ENCODE measurements at places on chromosomes 7 and 10.
A peak's percentile ranks its signal among the peaks of the same experiment; 100 is the strongest.

- H3K4me3 ChIP-seq, result no peak overlapping the region
- H3K4me1 ChIP-seq, result peaks cover 3% of the 10 kb centered on the region
- no peaks in the 10 kb centered on the region for H3K27me3 ChIP-seq
- no peaks in the 10 kb centered on the region for H3K36me3 ChIP-seq
- DNase-seq, result no peak
Measured at GRCh38 chr7:3892686-3893085, 591.6 kb downstream of the SDK1 start.

GRCh38 chr7:158861936-158862704, 5.8 kb downstream of the DYNC2I1 start:
- H3K27me3 ChIP-seq, result no peaks in the 10 kb centered on the region
- H3K4me3 ChIP-seq, result peak overlapping the region; percentile 41
- peaks cover 69% of the 10 kb centered on the region for H3K4me1 ChIP-seq
- no peak for DNase-seq

DNA sequence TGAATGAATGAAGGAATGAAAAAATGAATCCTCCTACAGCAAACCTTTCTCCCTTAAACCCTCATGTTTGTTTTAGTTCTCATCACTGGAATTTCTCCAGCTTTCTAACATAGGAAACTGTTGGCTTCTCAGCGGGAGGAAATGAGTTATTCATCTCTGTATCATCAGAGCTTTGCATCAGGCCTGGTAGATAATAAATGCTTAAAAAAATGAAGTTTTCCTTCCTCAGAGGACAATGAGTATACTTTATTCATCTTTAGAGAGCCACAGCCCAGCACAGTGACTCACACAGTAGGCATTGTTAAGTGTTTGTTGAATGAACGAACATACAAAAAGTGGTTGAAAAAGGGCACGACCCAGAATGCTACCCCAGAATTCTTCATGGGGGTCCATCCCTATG, 62.6 kb downstream of the COL13A1 start:
- no peak overlapping the region for H3K27ac ChIP-seq
- DNase-seq, result no peak

DNA sequence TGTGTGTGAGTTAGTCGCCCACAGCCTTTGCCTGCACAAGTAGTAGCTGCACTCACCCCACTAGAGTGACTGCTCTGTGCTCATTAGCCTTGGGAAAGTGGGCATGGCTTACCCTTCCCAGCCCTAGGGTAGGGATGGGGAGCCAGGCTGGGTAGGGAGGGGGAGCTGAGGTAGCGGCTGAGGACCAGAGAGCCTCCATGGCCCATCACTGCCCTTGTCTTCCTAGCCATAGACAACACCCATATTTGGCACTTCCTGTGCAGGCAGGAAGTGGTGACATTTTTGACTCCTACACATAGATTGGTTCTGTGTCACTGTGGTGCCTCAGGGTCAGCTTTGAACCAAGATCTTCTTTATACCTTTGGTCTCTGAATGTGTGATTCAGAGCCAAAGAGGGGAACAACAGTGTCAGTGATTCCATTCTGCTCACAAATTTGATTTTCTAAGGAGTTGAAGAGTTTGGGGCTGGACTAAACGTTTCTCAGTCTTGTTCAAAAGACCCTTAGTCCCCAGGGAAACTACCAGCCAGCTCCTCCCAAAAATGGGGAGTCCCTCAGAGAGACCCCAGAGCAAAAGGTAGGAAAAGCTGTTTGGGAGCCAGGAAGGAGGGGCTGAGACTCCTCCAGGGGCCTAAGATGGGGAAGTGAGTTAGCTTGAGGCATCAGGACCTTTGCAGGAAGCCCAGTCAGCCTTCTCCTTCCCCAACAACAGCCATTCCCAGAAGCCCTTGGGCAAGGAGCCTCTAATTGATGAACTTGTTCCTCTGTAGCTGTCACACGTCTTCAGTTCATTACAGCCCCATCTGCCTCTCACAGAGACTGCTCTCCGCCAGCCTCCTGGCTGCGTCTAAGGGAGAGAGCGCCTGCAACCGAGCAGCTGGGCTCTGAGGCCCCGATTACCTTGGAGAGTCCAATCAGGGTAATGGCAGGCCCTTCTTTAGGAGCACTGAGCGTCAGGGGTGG, 135.0 kb downstream of the CDH23 start:
- H3K27me3 ChIP-seq, result no peaks in the 10 kb centered on the region
- H3K4me1 ChIP-seq, result peaks cover 27% of the 10 kb centered on the region
- no peak overlapping the region for H3K27ac ChIP-seq
- no peak for DNase-seq
- H3K36me3 ChIP-seq, result no peaks in the 10 kb centered on the region

- H3K36me3 ChIP-seq, result peaks cover 31% of the 10 kb centered on the region
- H3K27ac ChIP-seq, result peak overlapping the region; percentile 32
- peaks cover 42% of the 10 kb centered on the region for H3K4me1 ChIP-seq
Measured at GRCh38 chr7:71208881-71209280, 76.9 kb downstream of the GALNT17 start.

GRCh38 chr7:111112439-111112838, 21.5 kb downstream of the LRRN3 start:
- H3K4me3 ChIP-seq, result no peak overlapping the region
- no peaks in the 10 kb centered on the region for H3K27me3 ChIP-seq
- H3K4me1 ChIP-seq, result no peaks in the 10 kb centered on the region
- DNase-seq, result no peak

- H3K27ac ChIP-seq, result no peak overlapping the region
- DNase-seq, result no peak
- no peaks in the 10 kb centered on the region for H3K4me1 ChIP-seq
- no peaks in the 10 kb centered on the region for H3K36me3 ChIP-seq
- H3K27me3 ChIP-seq, result peaks cover 33% of the 10 kb centered on the region
- H3K4me3 ChIP-seq, result no peak overlapping the region
Measured at GRCh38 chr7:1288390-1288995, 55.8 kb downstream of the UNCX start.

DNA sequence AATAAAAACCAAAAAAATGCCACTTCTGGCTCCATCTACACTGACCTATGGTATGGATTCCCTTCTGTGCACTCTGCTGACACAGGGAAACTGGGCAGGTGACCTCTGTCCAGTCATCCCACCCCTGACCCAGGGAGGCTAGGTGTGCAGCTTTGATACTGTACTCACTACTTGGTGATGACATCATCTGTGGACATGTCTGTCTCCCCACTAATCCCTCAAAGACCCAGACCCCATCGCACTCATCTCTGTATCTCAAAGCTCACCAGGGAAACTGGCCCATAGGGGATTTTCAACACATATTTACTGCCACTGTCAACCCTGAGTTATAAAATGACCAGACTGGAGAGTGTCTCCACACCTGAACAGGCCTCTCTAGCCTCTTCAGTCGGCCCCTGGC, 10.6 kb downstream of the SGMS1 start:
- peaks cover 61% of the 10 kb centered on the region for H3K4me1 ChIP-seq
- peak overlapping the region; percentile 44 for H3K27ac ChIP-seq
- no peak overlapping the region for H3K4me3 ChIP-seq
- DNase-seq, result no peak
- no peaks in the 10 kb centered on the region for H3K27me3 ChIP-seq

- peaks cover 2% of the 10 kb centered on the region for H3K36me3 ChIP-seq
- DNase-seq, result no peak
- no peaks in the 10 kb centered on the region for H3K27me3 ChIP-seq
Measured at GRCh38 chr7:135684136-135684535, 21.8 kb downstream of the STMP1 start.

DNA sequence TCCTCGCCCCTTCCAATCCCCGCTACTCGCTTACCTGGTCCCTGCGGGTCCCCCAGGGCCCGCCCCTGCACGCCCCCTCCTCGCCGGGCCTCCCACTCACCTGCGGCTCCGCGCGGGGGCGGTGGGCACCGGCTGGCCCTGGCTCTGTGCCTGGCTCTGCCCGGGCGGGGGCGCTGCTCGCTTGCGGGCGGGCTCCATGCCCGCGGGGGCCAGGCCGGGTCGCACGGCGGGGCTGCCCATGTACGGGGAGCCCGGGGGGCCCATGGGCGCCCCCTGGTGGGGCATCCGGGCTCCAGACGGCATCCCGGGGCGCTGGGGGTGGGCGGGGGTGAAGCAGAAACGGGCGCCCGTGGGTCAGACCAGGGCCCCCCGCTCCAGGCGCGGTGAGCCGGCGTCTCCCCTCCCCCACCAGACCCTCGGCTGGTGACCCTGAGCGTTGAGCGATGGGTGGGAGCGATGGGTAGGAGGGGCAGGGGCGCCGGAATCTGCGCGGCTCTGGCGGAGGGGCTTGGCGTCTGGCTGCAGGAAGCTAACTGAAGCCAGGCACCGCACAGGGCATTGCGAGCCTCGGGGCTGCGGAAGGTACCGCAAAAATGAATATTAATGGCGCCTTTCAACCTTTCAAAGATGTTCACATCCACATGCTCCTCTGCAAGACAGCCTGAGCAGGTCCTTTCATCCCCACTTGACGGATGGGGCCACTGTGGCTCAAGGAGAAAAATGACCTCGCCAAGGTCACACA, 3.0 kb downstream of the SMARCD3 start:
- DNase-seq, result peak; percentile 54
- H3K27ac ChIP-seq, result no peak overlapping the region
- H3K27me3 ChIP-seq, result peaks cover 55% of the 10 kb centered on the region
- peak overlapping the region; percentile 70 for H3K4me3 ChIP-seq
- H3K36me3 ChIP-seq, result no peaks in the 10 kb centered on the region
- peaks cover 49% of the 10 kb centered on the region for H3K4me1 ChIP-seq

GRCh38 chr7:49768835-49769234, 4.6 kb upstream of the VWC2 start:
- no peak overlapping the region for H3K4me3 ChIP-seq
- H3K4me1 ChIP-seq, result peaks cover 44% of the 10 kb centered on the region
- DNase-seq, result no peak
- H3K27me3 ChIP-seq, result peaks cover 43% of the 10 kb centered on the region
- no peak overlapping the region for H3K27ac ChIP-seq

DNA sequence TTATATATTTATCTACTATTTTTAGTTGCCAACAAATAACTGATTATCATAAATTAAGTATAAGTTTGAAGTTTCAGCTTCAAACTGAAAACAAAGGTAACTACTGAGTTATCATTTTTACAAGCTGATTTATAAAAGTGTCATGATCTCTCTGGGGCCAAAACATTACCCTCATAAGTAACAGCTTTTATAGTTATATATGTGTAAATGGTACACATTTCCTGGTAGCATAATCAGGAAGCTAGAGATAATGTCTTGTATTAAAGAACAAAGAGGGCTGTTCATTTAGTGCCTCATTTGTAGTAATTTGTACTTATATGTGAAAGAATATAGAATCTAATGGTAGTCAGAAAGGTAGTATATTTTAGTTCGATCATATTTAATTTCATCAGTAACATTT, 162.6 kb downstream of the SGMS1 start:
- peaks cover 8% of the 10 kb centered on the region for H3K36me3 ChIP-seq
- peaks cover 5% of the 10 kb centered on the region for H3K4me1 ChIP-seq
- H3K4me3 ChIP-seq, result no peak overlapping the region
- H3K27ac ChIP-seq, result no peak overlapping the region
- DNase-seq, result no peak

- H3K27ac ChIP-seq, result no peak overlapping the region
- no peak for DNase-seq
- 0 out of 2 replicates have a peak, but pooled peaks cover 3% of the 10 kb centered on the region for H3K4me1 ChIP-seq
- no peaks in the 10 kb centered on the region for H3K27me3 ChIP-seq
- no peak overlapping the region for H3K4me3 ChIP-seq
- no peaks in the 10 kb centered on the region for H3K36me3 ChIP-seq
Measured at GRCh38 chr10:66752714-66753113, 173.1 kb upstream of the LRRTM3 start.

DNA sequence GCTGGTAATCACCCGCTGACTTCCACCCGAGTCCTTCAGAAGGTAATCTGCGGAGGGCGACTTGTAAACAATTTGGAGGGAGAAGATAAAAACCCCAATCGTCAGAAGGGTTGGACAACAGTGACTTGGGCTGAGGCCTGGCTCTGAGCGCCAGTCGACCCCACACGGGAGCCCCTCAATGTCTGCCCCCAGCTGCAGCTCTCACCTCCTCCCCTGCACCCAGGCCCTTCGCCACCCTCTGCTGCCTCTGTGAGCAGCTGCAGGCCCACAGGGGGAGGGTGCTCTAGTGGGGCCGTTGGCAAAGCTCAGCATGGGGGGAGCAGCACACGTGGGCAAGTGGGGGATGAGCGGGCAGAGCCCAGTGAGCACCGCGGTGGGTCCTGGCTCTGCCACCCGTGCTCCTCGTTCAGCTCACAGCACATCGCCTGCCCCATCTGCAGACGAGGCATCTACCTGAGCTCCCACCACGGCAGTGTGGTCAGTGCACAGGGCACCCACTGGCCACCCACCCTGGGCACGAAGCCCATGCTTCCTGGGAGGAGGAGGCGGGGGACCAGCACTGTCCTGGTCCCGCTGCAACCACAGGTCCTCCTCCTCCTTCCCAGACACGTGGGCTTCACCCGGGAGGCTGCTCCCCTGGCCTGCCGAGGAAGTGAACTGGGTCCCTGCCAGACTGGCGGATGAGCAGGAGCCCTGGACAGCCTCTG, 280.5 kb downstream of the ELFN1 start:
- no peak for DNase-seq
- no peaks in the 10 kb centered on the region for H3K4me1 ChIP-seq
- peak overlapping the region; percentile 89 for H3K27ac ChIP-seq
- H3K36me3 ChIP-seq, result no peaks in the 10 kb centered on the region
- H3K4me3 ChIP-seq, result no peak overlapping the region
- H3K27me3 ChIP-seq, result no peaks in the 10 kb centered on the region

DNA sequence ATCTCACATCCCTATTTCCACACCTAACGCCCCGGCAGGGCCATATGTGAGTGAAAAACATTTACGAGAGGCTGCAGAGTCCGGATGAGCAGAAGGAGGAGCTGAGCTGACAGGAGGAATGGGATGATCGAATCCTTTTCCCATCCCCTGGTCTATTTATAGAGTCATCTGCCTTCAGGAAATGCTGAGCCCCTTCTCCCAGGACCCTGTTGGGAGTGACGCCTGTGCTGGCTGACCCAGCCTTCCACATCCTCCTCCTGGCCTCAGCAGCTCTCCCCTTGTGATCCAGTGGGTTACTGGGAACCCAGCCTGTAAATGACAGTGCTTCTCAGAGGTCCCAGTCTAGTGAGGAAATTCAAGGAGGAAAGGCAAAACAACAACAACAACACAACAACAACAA, 16.6 kb downstream of the DENND2A start:
- H3K4me1 ChIP-seq, result peaks cover 27% of the 10 kb centered on the region
- peak overlapping the region; percentile 87 for H3K27ac ChIP-seq
- H3K4me3 ChIP-seq, result no peak overlapping the region
- H3K36me3 ChIP-seq, result no peaks in the 10 kb centered on the region
- H3K27me3 ChIP-seq, result no peaks in the 10 kb centered on the region

DNA sequence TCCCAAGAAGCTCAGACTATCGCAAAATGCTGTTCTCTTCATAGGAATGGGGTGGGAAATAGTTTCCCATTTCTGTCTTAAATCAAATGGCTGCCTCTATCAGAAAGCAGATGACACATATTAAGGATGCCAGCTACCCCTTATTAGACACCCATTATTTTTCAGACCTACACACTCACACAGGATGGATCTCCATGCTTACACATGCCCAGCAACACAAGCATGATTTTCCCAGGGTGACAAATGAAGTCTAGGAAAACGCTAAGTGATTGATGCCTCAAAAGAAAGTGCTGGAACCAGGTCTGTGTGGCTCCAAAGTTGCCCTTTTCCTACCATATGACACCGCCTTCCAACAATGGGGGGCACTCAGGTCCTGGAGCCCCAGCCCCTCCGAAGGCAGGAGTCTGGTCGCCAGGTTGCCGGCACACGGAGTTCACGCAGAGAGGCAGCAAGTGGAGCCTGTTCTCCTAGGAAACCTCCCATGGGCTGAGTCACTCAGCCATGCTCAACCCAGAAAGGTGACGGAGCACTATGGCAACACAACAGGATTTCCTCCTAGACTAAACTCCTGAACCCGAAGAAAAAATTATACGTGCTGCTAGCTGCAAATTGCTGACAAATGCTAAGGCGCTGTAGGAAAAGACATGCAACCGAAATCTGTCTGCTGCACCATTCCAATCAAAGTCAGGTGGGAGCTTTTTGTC, 19.8 kb downstream of the VOPP1 start:
- H3K27me3 ChIP-seq, result no peaks in the 10 kb centered on the region
- H3K36me3 ChIP-seq, result no peaks in the 10 kb centered on the region
- no peak for DNase-seq
- H3K4me3 ChIP-seq, result no peak overlapping the region
- peak overlapping the region; percentile 42 for H3K27ac ChIP-seq

All from WTC11 (cell line).